ENCODE measurements at places on chromosomes 2 and 18.

- DNase-seq, result no peak
Measured at GRCh38 chr2:223523551-223524001, 78.6 kb downstream of the SCG2 start.

- no peak for DNase-seq
Measured at GRCh38 chr2:73939419-73939818, 12.7 kb downstream of the DGUOK start.

- DNase-seq, result no peak
Measured at GRCh38 chr18:22088996-22089640, 80.3 kb upstream of the GATA6 start.

DNA sequence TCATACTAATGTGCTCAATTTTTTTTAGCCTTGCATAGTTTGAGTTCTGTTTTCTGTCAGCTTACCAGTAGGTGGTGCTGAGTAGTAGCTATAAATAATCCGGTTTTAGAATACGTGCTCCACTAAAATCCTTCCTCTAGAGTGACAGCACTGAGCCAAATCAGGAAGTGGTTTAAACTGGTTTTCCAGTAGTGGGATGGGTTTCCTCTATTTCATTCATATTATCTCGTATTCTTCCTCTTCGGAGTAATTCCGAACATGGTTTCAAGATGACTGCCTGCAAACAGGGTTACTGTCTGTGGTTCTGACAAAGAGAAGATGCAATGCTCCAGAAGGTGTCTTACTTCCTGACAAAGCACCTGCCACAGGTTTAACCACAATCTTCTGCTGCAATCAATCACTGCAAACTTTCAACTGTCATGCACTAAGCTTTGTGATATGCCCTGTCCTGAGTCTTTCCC lies 496.9 kb upstream of the VRK2 start:
- DNase-seq, result no peak

- no peak for DNase-seq
Measured at GRCh38 chr2:83331810-83332209, 1127.3 kb downstream of the SUCLG1 start.
